ENCODE measurements at places on chromosomes 11 and 22.
A peak's percentile ranks its signal among the peaks of the same experiment; 100 is the strongest.

- no peak for DNase-seq
Observed at GRCh38 chr22:27682437-27682836, 119.1 kb downstream of the MN1 start.

DNA sequence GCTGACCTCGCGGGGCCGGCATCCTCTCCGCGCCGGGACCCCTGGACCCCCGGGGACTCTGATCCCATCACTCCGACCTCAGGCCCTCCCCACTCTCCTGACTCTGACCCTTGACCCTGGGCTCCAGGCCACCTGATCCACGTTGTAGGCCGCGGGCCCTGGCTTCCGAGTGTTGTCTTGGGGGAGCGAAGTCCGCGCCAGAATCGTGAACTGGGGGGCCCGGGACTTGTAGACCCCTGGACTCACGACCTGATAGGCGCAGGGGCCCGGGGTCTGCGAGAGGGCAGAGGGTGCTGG lies 716 bp upstream of the TYMP start:
- DNase-seq: no peak

GRCh38 chr22:39437791-39438704 lies 18.8 kb upstream of the MGAT3 start:
- no peak for DNase-seq

DNA sequence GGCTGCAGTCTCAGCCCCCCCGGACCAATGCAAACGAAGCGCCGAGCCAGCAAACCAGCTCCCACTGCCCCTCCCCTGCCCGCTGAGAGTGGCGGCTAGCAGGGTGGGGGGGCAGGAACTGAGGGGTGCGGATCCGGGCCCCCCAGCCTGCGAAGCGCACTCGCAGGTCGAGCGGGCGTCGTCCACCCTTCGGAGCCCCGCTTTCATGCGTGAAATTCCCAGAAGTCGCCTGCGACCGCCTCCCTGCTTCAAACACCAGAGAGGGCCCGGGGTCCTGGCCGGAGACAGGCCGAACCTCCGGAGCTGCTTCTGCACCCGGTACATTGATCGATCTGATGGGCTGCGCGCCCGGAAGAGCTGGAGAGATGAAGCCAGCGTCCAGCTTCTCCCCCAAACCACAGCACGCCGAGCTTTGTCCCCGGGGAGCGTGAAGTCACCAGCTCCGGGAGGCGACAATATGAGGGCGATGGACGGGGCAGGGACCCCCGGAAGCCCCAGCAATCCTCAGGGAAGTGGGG lies 646 bp upstream of the PATZ1 start:
- peak; percentile 53 for DNase-seq

GRCh38 chr22:23305922-23306374 lies 125.6 kb downstream of the BCR start:
- DNase-seq: no peak

DNA sequence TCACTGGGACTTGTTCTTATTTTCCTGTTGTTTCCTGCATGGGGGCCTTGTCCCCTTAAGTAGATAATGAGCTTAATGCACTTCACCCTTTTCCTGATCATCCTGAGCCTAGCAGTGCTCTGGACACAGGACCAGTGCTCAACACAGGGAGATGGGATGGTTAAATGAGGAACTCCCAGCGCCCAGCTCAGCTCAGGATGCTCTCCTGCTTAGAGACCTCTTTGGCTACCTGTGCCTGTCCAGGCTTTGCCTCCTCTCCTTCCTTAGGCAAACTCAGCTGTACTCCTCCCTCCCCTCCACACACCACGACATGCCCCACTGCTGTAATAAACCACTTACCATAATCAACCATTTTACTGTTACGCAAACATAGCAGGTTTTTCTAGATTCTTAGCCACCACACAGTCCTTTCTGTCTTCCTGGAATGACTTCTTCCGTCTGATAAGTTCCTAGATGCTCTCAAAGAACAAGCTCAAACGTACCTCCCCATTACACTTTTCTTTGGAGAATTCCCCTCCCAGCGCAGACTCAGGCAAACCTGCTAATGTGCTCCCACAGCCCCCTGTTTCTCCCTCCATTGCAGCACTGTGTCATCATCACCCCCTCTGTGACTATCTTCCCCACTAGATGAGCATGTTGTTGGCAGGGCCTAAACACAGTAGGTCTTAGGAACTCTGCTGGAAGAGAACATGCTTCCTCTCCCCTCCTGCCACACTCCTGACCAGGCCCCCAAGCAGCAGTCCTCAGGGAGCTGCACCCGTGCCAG lies 113.6 kb downstream of the MICAL2 start:
- peak; percentile 50 for DNase-seq

DNA sequence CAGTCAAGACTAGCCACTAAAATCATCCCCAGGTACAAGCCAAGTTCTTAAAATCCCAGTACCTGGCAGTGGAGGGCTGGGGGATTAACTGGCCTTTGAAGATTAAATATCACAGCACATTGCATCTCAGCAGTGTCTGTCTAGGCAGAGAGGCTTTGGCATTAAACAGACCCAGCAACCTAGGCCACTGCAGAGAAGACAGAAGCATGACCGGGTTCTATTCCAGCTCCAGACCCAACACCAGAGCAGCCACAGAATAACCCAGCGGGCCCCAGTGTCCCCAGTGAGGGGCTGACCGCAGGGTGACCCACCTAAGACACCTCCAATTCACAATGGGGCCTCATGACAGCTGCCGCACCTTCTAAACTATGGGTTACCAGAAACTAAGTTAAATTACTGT lies 88.2 kb downstream of the SHANK2 start:
- no peak for DNase-seq

GRCh38 chr11:2166091-2166851 lies 5.3 kb upstream of the INS start:
- DNase-seq: peak; percentile 56

DNA sequence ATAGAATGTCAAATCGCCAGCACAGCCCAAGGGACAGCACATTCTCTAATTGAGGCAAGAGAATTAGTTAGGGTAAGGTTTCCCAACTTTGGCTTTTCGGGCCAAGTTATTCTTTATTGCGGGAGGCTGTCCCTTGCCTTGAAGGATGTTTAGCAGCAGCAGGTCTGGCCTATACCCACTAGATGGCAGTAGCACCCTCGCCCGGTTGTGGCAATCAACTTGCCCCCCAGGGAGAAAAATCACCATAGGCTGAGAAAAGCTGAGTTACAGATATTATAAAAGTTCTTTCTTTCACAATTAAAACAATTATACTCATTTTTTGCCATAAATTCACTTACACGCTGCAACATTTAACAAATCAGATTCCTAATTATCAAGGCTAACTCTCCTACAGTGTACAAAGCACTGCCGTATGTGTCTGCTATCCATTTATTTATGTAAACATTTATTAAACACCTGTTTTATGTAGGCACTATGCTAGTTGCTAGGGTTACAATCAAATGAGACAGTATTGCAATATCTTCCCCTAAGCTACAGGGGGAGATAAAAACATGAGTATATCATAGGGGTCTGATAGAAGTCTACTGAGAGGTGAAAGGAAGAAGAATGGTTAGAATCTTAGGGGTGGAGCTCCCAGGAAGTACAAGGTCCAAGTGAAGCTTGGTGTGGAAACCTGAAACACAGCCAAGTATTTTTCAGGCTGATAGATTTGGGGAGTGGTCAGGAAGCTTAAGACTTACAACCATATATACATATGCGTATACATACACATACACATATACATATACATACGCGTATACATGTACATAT lies 452.3 kb downstream of the RAB38 start:
- no peak for DNase-seq

GRCh38 chr22:42664976-42665831 lies 16.0 kb upstream of the CYB5R3 start:
- DNase-seq: no peak

- DNase-seq: no peak
Observed at GRCh38 chr11:6799402-6799801, at the start of gene OR6A2. Gene OR6A2 (minus strand): TSS chr11:6799689. CDS start chr11:6795708, 3,981 bp downstream.

GRCh38 chr11:96524475-96524874 lies 134.7 kb downstream of the JRKL start:
- no peak for DNase-seq

DNA sequence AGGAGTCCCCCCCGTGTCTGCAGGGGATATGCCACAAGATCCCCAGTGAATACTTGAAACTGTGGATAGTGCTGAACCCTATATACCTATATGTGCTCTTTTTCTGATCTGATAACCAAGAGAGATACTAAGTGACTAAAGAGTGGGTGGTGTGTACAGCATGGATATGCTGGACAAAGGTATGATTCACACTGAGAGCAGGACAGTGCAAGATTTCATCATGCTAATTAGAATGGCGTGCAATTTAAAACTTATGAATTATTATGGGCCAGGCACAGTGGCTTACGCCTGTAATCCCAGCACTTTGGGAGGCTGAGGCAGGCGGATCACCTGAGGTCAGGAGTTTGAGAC lies 90.2 kb upstream of the ALKBH3 start:
- no peak for DNase-seq

DNA sequence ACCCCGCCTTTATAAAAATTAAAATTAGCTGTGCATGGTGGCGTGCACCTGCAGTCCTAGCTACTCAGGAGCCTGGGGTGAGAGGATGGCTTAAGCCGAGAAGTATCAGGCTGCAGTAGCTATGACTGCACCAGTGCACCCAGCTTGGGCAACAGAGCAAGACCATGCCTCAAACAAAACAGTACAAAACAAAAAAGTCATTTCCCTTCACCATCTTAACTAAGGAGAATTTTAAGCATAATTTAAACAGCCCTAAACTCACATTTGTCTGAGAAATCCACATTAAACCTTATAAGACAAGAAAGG lies 23.3 kb upstream of the TFIP11 start:
- no peak for DNase-seq

GRCh38 chr11:67572747-67573419 lies 10.7 kb upstream of the GSTP1 start:
- DNase-seq: peak; percentile 45

GRCh38 chr22:41587347-41587723 lies 2.3 kb downstream of the PMM1 start:
- DNase-seq: no peak

DNA sequence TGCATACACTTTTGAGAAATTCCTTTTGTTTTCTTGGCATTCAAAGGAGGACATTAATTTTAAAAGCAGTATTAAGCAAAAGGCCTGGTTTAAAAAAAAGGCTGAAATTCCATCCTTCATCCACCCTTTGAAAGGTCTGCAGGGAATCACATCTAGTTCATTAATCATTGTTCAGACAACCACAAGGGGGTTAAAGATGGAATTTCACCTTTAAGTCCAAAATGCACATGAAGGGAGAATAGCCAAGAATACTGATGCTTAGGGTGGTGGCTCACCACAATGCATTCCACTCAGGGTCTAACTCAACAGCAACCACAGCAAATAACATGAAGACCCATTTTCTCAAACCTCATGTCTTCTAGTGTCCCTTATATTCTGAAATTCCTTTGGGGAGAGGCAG lies 256.9 kb downstream of the CADM1 start:
- DNase-seq: no peak

DNA sequence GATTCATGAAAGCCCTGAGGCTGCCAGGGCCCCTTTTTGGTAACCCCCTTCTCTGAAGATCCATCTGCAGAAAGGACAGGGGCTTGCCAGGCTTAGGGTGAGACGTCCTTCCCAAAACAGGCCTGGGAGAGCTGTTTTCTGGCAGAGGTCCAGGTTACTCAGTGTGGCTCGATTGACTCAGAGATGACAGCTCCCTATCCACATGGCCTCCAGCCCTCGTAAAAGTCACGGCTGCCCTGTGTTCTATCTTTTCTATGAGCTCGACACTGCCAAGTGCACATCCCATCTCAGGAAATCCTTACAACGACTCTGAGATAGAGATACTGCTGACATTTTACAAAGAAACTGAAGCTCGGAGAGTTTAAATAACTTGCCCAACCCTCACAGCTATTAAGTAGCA lies 20.4 kb downstream of the ADAMTS8 start:
- no peak for DNase-seq

- no peak for DNase-seq
Observed at GRCh38 chr11:84260862-84261261, 974.7 kb upstream of the CCDC90B start.

- no peak for DNase-seq
Observed at GRCh38 chr11:36738292-36738861, 140.3 kb upstream of the RAG2 start.

DNA sequence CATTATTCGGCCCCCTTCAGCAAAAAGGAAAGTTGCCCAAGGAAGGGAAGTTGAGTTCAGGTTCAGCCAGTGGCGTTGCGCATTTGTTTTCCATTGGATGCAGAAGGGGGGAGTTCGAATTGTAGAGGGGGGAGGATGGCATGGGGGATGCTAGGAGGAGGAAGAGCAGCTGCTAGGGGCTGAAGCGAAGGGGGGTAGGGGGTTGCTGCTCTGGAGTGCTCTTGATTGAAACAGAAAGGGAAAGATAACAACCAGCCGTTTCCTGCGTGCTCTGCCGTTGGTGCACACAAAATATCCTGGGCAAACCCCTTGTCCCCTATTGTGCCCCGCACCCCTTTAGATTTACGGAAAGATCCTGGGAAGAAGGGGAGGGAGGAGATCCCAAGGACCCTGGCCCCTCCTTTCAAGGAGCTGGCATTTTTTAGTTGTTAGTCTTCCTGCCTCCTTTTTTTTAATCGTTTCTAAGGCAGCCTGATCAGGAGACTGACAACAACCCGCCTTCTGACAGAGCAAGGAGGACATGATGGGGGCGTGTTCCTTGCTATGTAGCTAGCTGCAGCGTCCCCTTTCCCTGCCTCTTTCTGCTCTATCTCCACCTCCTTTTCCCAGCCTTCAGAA lies 2.1 kb downstream of the KMT2A start:
- DNase-seq: peak; percentile 62

DNA sequence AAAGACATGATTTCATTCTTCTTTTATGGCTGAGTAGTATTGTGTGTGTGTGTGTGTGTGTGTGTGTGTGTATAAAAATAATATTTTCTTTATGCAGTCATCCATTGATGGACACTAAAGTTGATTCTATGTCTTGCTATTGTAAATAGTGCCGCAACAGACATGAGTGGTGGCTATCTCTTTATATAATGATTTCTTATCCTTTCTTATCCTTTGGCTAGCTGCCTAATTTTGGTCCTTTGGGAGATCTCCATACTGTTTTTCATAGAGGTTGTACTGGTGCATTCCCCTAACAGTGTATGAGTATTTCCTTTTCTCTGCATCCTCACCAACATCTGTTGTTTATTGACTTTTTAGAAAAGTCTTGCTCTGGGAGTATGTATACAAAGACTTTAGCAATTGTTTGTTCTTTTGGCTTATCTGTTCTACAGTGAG lies 107.0 kb downstream of the STIM1 start:
- DNase-seq: no peak

GRCh38 chr11:119468511-119468910 lies 45.5 kb upstream of the THY1 start:
- DNase-seq: no peak

DNA sequence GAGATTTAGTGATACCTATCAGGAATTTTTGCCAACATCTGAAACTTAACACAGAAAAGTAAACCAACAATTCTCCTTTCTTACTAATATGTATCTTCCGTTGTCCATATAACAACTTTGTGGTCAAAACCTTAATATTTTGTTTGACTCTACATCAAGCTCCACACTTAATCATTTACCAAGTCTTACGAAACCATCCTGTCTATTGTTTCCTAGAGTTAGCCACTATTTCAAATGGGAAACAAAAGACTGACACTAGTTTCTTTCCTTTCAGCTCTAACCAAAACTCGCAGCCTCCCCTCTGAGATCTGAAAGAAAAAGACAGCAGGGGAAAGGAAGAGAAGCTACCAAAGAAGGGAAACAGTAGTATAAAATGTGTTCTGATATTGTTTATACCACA lies 26.5 kb upstream of the PRDM10 start:
- no peak for DNase-seq

- DNase-seq: no peak
Observed at GRCh38 chr11:38721586-38722315, 2123.7 kb upstream of the RAG2 start.

- DNase-seq: no peak
Observed at GRCh38 chr11:95108159-95108611, 18.5 kb downstream of the ENDOD1 start.

GRCh38 chr11:38476808-38477575 lies 1879.0 kb upstream of the RAG2 start:
- no peak for DNase-seq

Measured in activated CD4-positive, alpha-beta memory T cell treated with anti-CD3 and anti-CD28 coated beads for 36 hours (primary cell).